Renal cortex interstitium (tissue), 15 donors: ENCODE measurements at places on chromosomes 13 and 19. TPM values are rescaled to one million over a fixed set of nuclear protein-coding genes. Genes with fewer than 3 reads are reported as not detected.

C19orf25 gene
- polyA plus RNA-seq = 31.3 TPM

TTC9B gene
- polyA plus RNA-seq = 0.11 TPM

S1PR2 gene
- polyA plus RNA-seq = 10.2 TPM

ZNF730 gene
- 10.1 TPM for polyA plus RNA-seq

TMC4 gene
- polyA plus RNA-seq = 29.2 TPM

NLRP7 gene
- not detected for polyA plus RNA-seq

ZNF816 gene
- 16.8 TPM for polyA plus RNA-seq

- no peak for DNase-seq
These were observed 1.2 kb downstream of the SF3A2 start for GRCh38 chr19:2237869-2238153.

DNA sequence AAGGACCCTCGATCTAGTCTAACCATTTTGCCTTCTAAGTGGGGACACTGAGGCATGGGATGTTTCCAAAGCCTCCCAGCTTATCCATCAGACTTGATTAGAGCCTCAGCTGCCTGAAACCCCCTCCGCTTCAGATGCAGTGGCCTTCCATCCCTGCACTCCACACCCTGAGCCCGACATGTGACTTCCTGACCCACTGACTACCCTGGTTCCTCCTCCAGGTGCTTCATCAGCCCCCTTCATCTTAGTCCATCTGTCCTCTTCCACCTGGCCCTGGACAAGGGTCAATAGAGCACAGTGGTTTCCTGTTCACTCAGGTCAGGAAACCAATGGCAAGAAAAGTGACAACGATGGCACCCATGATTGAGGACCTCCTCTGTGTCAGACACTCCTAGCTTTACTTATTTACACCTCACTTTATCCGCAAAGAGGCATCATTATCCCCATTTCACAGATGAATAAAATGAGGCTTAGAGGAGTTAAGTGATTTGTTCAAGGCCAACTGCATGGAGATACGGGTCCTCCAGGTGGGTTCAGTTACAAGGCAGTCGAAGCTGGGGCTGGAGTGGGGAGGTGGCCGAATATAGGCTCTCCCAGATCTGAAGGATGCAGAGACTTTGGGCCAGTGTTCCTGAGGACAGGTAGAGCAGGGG lies 81.6 kb upstream of the TM9SF2 start:
- DNase-seq = no peak

DNA sequence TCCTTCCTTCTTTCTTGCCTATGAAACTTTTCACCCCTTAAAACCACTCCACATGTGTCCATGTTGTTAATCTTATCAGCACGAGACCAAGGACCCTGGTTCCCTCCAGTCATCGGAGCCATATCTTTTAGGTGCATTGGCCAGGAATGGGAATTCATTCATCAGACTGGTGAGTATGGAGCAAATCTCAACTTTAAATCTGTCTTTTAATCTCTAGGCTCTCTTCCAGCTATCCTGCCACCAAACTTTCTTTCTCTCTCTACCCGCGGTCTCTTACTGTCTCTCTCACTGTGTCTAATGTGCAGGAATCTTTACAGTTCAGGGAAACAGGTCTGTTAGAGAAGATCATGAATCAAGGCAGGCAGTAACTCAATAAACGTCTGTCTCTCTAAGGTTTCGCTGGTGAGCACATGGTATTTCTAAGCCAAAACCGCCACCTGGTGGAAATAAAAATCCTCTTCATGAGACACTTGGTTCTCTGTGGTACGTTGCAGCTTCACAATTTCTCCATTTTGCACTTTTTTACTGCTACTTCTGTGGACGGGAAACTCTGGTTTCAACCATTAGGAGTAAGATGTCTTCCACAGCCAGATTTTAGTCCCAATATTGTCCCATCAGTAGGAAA lies 16.1 kb downstream of the LGALS16 start:
- peak; percentile 45 for DNase-seq

DNA sequence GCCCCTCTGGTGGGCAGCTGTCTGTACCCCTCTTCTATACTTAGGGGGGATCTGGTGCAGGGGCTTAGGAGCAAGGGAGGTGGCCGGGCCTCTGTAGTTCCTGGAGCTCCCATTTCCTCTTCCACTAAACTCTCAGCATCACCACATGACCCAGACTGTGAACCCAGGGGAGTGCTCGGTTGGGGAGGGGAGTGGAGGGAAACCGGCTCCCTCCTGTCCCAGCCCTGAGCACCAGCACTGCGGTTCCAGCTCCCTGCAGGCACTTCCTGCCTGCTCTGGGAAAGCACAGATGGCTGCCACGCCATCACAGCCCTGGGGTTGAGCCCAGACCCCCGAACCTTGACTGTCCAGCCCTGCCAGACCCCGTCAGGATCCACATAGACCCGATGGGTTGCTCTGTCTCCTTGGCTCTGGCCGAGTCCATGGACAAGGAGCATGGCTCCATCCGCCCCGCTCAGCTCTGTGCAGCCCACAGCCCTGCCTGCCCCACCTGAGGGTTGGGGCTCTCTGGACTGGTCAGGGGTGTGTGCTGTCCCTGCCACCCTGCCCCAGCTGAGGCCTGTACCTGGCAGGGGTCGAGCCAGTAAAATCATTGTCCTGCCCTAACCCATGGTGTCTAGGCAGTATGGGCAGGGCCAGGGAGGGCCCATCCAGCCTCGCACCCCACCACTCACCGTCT lies 36.0 kb upstream of the SLC7A10 start:
- DNase-seq = no peak

- no peak for DNase-seq
These were observed 88.8 kb upstream of the MCF2L start for GRCh38 chr13:112880221-112880641.

DNA sequence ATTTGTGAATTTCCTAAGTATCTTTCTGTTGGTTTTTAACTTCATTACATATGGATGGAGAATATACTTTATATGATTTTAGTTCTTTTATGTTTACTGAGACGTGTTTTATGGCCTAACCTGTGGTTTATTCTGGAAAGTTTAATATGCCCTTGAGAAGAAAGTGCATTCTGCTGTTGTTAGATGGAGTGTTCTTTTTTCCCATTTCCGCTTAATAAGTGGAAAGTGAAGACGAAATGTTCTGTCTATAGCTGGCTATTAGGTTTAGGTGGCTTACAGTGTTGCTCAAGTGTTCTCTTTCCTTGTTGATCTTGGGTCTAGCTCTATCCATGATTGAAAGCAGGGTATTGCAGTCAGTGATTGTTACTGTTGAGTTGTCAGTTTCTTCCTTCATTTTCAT lies 17.2 kb upstream of the TIMM50 start:
- no peak for DNase-seq

DNA sequence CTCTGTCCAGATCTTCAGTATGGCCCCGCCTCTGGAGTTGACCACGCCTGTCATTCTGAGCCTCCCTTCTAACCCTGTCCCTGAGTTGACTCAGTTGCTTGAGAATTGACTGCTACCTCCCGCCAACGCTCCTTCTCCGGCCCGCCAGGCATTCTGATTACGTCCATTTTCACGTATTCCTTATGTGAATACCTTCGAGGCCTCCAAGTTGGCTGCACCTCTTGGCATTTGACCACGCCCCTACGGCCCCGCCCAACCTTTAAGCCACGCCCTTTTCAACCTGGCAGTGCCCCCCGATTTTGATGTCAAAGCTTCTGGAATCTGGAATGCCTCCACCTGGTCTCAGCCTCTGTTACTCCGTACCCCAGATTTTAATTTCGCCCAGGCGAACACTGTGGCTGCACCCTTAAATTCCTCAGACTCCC lies 1.7 kb upstream of the EML2 start:
- no peak for DNase-seq

DNA sequence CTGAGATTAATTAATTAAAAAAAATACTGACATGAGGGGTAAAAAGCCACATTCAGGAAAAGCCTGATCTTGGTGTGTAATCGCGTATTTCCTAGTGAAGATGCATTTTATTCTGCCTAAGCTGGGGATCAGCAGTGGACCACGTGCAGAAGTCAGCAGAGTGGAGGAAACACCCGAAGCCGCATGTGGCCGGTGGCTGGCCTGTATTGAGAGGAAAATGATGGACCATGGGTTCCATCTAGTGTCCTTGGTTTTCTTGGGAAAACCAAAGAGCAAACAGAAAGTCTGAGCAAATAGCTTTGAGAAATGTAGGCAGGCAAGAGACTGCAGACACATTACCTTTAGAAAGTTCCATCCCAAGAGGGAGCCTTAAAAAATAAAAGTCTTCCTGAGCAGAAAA lies 23.7 kb upstream of the SHISA2 start:
- no peak for DNase-seq

DNA sequence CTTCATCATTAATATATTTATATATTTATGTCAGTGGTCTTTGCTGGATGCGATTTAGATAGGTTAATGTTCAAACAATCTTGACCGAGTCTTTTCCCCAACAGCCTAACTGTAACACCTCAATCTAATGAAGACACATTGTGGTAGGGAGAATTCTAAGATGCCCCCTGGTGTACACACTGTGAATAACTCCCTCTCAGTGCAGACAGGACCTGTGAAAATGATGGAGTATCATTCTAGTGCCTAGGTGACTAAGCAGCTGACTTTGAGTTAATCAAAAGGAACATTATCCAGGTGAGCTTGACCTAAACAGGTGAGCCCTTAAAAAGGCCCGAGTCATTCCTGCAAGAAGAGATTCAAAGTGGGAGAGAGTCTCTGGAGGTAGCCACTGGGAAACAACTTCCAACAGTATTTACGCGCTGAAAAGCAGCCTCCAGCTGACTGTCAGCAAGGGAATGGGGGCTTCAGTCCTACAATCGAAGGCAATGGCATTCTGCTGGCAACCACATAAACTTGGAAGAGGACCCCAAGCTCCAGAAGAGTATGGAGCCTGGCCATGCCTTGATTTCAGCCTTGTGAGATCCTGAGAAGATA lies 28.0 kb upstream of the KBTBD7 start:
- DNase-seq = no peak

- no peak for DNase-seq
These were observed 35.6 kb upstream of the ZNF599 start for GRCh38 chr19:34808566-34808965.

- DNase-seq = no peak
These were observed 3.7 kb downstream of the ZNF444 start for GRCh38 chr19:56144831-56145230.

- DNase-seq = no peak
These were observed 97.9 kb downstream of the UGGT2 start for GRCh38 chr13:95955255-95955654.

- no peak for DNase-seq
These were observed 80.6 kb downstream of the URI1 start for GRCh38 chr19:30022659-30023058.

GRCh38 chr13:76885203-76886004 lies 801 bp downstream of the KCTD12 start:
- DNase-seq = peak; percentile 62

- DNase-seq = no peak
These were observed 20.9 kb downstream of the MAP2K2 start for GRCh38 chr19:4103080-4103433.
